ENCODE measurements at places on chromosomes 7 and 10.

- peak; percentile 39 for ATAC-seq
Measured at GRCh38 chr7:128351296-128352152, 7.8 kb upstream of the RBM28 start.

- no peak for ATAC-seq
Measured at GRCh38 chr10:1141701-1142100, 85.5 kb downstream of the WDR37 start.

- ATAC-seq, result peak; percentile 24
Measured at GRCh38 chr10:1807196-1807595, 69.9 kb upstream of the ADARB2 start.

DNA sequence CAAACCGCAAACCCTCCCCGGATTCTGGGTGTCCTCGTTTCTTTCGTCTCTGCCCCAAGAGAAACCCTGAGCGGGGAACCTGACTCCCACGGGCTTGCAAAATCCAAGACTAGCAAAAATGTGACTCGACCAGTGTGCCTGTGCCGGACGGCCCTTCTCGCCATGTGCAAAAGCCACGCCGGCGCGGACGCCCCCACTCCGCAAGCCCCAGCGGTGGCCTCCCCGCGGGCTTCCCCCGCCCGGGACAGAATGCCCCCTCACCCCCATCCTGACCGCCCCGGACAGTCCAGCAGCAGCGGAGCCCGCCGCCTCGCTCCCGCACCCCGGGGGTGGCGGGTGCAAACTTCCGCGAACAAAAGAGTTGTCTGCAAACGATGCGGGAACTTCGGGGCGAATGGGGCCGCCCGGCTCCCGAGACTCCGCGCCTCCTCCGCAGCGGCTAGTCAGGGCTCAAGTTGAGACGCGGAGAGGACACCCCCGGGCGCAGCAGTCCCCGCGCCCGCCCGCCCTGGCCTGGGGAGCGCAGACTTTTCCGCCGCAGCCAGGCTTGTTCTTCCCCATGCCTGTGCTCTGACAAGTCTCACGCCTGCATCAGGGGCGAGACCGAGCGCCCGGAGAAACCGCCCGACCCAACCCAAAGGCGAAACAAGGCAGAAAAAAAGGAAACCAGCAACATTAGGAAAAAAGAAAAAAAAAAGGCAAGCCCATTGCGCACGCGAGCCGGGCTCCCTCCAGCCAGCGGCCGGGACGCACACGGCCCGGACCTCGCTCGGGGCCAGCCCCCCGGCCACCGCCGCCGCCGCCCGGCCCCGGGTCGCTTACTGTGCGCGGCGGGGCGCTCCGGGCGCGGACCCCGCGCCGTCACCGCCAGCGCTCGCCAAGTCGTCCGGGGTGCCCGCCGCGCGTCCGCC, 732 bp downstream of the FAM53B start:
- ATAC-seq, result peak; percentile 58

DNA sequence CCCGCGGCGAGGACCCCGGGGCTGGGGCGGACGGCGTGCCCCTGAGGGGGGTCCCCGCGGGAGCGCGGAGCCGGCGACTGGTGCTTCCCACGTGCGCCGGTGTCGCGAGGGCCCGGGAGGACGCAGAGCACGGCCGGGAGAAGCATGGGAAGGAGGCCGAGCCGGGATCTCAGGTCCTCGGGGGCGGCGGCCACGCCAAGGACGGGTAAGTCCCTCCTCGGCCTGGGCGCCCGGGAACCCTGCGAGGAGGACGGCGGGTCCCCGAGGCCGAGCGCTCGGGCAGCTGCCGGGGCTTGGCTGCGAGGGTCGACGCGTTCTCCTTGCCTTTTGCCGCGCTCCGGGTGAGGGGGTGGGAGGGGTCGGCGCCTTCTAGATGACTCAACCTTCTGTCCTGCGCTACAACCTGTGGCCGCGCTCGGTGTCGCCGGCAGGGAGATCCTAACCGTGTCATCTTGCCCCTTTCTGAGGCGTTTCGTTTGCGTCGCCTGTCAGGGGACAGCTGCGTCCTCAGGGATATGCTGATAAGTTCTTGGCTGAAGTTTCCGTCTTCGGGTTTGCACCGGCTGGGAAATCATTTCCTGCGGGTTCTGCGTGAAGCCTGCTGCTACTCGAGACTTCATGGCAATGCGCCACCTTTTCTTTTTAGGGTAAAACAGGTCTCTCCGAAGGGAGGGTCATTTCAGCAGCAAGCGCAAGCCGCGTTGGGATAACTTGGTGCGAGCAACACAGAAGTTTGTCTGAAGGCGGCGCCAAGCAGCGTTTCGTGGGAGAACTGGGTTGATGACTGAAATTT, 529 bp downstream of the TASOR2 start:
- ATAC-seq, result peak; percentile 84

DNA sequence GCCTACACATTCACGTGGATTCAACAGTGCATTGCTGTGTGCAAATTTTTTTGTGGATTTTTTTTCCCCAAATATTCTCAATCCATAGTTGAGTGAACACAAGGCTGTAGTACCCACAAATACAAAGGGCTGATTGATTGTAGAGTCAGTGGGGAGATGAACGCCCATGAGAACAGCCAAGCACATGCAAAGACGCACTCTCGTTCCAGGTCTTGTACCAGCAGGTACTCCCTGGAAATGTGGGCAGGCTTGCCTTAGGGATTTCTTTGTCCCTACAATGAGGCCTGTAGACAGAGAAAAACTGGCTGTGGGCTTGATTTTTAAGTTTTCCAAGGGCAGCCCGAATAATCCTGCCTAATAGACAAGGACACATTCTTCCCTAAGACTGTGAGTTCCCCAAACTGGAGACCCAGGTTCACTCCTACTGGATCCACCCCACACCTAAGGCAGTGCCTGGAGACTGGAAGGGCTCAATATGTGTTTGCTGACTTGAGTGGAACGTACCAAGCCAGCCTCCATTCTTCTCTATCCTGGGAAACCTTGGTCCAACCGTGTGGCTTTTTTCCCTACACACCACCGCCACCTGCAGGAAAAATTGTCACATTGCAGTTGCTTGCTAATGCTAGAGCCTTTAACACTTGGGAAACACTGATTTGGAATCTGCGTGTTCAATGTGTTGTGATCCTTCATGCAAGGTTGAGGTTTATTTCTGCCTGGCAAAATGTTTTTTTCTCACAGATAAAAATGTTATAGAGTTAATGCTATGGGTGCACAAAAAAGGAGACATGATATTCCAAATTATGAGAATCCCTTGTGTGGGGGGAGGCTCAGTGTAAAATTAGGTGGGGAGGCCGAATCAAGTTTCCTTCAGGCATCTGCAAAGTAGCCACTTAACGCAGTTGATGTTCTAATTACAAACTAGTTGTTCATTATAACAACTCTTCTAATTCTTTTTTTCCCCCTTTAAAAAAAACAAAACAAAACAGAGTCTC, 49.3 kb downstream of the PPP1R17 start:
- ATAC-seq, result no peak

DNA sequence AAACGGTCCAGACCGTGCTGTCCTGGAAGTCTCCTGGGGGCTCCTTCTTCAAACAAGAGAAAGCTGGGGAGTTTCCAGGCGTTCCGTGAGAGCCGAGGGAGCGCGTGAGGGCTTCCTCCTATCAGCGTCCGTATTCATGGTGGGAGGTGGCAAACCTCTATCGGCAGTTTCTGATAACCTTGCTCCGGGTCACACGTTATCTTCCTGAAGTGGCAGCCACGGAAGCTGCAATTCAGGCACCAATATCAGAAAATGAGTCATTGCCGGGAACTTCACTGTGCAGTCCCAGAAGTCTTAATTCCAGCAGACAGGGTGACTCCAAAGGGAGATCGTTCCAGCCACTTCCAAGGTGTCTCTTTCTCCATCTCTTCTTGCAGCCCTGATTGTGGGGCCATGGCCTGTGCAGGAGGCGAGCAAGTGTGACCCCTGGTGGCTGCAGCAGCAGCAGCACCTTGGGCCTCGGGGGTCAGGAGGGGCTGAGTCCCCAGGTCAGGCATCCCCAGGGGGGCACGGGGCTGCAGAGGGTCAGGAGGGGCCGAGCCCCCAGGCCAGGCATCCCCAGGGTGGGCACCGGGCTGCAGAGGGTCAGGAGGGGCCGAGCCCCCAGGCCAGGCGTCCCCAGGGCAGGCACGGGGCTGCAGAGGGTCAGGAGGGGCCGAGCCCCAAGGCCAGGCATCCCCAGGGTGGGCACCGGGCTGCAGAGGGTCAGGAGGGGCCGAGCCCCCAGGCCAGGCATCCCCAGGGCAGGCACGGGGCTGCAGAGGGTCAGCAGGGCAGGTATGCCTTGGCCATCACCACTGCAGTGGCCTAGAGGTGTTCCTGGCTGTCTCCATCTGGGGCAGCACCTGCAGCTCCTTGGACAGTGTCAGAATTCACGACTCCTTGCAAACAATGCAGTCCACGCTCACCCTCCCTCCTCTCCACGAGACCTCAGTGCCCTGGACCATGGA, 538.7 kb downstream of the DNAJB6 start:
- peak; percentile 44 for ATAC-seq

- ATAC-seq, result no peak
Measured at GRCh38 chr10:132374612-132375011, 22.4 kb upstream of the PWWP2B start.

DNA sequence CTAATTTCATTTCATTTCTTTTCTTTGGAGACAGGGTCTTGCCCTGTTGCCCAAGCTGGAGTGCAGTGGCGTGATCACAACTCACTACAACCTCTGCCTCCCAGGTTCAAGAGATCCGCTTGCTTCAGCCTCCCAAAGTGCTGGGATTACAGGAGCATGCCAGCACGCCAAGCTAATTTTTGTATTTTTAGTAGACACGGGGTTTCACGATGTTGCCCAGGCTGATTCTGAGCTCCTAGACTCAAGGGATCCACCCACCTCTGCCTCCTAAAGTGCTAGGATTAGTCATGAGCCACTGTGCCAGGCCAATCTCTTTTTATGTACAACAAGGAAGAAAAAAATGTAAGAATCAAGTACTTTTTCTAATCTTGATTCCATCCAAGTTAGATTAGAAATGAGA, 10.7 kb upstream of the KMT2E start:
- no peak for ATAC-seq

GRCh38 chr10:60597513-60597912, 180.8 kb upstream of the CDK1 start:
- ATAC-seq, result no peak

DNA sequence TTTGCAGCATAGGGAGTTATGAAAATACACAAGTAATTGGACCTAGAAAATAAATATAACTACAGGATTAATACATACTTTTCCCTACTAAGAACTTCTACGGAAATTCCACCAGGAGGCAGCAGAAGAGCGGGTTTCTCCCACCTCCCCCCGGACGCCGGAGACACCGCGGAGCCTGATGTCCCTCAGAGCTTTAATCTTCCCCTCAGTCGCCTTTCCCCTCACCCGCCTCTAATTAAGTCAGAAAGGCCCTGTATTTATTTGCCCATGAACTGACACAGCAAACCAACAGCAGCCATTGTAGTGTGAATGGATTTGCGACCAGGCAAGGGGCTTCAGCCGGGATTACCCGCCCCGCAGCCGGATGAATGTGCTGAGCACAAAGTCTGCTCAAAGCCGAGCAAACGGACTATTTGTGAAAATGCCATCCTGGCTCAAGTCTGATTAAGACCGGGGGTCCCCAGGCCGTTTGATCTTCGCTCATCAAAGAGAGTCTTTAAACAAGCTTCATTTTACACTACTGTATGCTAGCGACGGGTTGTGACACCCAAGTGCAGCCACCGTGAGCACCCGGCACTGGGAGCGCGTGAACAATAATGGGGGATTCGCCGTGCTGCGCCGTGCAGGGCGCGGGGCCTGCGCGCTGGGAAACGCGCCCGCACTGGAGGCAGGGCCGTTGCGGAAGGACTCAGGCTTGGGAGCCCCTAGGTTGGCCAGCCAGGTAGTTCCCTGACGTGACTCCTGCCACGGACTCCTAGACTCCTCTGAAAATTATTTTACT, 5.6 kb upstream of the DKK1 start:
- peak; percentile 68 for ATAC-seq

- ATAC-seq, result no peak
Measured at GRCh38 chr7:78315119-78315518, 516.5 kb downstream of the PHTF2 start.

- ATAC-seq, result peak; percentile 58
Measured at GRCh38 chr7:1755783-1756625, 85.9 kb downstream of the ELFN1 start.

GRCh38 chr10:122549636-122550035, 10.9 kb upstream of the DMBT1 start:
- no peak for ATAC-seq

GRCh38 chr10:113036619-113037018, 86.6 kb downstream of the TCF7L2 start:
- no peak for ATAC-seq

- ATAC-seq, result no peak
Measured at GRCh38 chr7:27636326-27637006, 26.2 kb downstream of the HIBADH start.

GRCh38 chr10:132868995-132869394, 73.4 kb downstream of the CFAP46 start:
- no peak for ATAC-seq

DNA sequence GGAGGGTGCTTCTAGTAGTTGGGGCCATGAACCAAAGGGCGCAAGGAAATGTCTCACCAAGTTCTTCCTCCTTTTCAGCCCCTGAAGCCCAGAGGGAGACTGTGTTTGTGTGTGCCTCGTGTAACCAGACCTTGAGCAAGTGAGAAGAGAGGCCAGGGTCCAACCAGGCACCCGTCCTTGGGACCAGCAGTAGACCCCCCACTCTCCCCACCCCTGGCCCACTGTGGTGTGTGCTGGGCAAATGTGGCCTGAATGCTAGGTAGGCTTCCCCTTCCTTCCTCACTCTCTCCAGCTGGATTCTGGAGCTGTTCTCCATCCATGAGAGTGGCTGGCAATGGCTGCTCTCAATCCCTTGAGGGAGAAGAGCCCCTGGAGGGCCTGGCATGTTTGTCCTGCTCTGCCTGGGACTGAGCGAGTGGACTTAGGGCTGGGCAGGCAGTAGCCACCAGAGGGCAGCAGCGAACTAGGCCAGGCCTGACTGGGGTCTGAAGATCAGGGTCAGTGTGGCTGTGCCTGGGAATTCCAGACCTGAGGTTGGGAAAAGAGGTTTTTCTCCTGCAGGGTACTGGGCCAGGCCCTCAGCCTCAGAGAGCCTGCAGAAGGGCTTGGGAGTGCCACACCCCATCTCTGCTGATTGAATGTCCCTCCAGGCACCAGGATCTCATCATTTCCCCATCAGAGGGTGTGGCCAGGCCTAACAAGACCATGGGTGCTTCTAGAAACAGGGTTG, 12.5 kb downstream of the SFRP5 start:
- peak; percentile 64 for ATAC-seq

DNA sequence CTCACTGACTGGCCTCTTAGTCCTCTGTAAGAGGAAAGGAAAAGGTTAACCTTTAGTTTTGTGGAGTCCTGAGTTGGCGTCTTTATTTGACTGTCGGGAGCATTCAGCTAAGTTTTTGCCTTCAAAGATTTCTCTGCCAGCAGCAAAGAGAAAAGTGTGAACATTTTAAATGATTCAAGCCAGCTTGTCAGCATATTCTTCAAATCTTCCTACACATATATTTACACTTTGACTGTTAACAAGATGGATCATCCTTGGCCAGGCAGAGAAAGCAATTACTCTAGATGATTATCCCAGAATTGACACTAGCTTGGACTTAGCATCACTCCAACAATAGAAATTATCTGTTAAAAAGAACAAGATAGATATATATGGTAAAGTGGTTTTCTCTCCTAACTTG, 15.8 kb upstream of the YAE1 start:
- ATAC-seq, result no peak

GRCh38 chr7:15891151-15891881, 204.8 kb upstream of the MEOX2 start:
- ATAC-seq, result no peak

GRCh38 chr7:46407125-46407524, 486.1 kb upstream of the IGFBP3 start:
- ATAC-seq, result no peak

- ATAC-seq, result no peak
Measured at GRCh38 chr7:19095353-19095860, 22.0 kb downstream of the TWIST1 start.

- no peak for ATAC-seq
Measured at GRCh38 chr10:96833220-96834001, 1.3 kb downstream of the LCOR start.

All from stimulated activated memory B cell treated with anti-CD40 and anti-IgM and Interleukin-4, amounts not matched to agents 10 μg/mL and 1 μg/mL and 100 μg/mL, for 72 hours (primary cell).